ENCODE measurements at places on chromosomes 1 and 21. TPM values are rescaled to one million over a fixed set of nuclear protein-coding genes. Genes with fewer than 3 reads are reported as not detected.

DNA sequence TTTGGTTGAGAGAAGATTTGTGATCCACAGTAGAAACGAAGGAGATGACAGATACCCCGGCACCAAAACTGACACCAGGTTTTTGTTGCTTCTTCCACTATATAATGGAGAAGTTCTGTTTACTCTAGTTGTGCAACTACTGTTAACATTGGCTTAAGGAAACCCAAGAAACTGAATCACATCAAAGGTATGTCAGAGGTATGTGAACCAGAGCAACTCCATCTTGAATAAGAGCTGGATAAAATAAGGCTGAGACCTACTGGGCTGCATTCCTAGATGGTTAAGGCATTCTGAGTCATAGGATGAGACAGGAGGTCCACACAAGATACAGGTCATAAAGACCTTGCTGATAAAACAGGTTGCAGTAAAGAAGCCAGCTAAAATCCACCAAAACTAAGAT lies 173.7 kb upstream of the CAMK1G start:
- no peak overlapping the region for H3K4me3 ChIP-seq
- H3K36me3 ChIP-seq, result no peaks in the 10 kb centered on the region
- no peaks in the 10 kb centered on the region for H3K4me1 ChIP-seq

The LCE2A gene
- total RNA-seq, result not detected

GRCh38 chr1:46689897-46690296 lies 18.2 kb downstream of the TEX38 start:
- H3K27me3 ChIP-seq, result no peaks in the 10 kb centered on the region
- peaks cover 72% of the 10 kb centered on the region for H3K36me3 ChIP-seq
- 0 out of 2 replicates have a peak, but pooled peaks cover 11% of the 10 kb centered on the region for H3K4me1 ChIP-seq
- no peak for DNase-seq
- H3K4me3 ChIP-seq, result no peak overlapping the region

DNA sequence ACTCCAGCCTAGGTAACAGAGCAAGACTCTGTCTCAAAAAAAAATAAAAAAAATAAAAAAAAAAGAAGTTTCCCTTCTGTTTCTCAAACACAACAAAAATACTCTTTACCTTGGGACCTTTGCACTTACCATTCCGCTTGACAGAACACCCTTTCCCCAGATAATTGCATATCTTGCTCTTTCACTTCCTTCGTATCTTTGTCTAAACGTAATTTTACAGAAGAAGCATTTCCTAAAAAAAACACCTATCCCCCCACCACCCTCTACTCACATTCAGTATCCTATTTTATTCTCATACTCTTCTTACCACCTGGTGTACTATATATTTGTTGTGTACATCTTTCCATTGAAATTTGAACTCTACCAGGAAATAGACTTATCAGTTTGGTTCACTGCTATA lies 32.7 kb downstream of the ASH1L start:
- no peak overlapping the region for H3K4me3 ChIP-seq
- DNase-seq, result no peak
- H3K27ac ChIP-seq, result no peak overlapping the region
- no peaks in the 10 kb centered on the region for H3K27me3 ChIP-seq

DNA sequence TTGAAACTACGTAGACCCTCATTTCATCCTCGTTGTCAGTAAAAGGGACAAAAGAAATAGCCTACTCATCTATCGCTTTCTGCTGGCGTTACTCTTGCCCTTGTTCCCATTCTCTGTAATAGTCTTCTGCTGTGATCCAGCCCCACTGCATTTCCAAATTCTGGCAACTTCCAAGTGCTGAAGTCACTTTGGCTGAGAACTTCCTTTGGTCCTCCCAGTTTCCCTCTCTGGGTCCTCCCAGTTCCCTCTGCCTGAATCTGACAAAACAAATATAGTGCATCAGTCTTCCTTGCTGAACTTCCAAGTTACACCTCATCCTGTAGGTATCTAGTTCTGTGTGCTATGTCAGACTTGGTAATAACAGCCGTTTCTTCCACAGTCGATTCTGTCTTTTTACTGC lies 47.0 kb upstream of the PLA2G4A start:
- H3K4me3 ChIP-seq, result no peak overlapping the region
- no peaks in the 10 kb centered on the region for H3K27me3 ChIP-seq
- no peaks in the 10 kb centered on the region for H3K36me3 ChIP-seq
- no peak for DNase-seq
- H3K4me1 ChIP-seq, result no peaks in the 10 kb centered on the region
- H3K27ac ChIP-seq, result no peak overlapping the region

GRCh38 chr1:19414515-19415121 lies 70.7 kb downstream of the CAPZB start:
- peaks cover 41% of the 10 kb centered on the region for H3K4me1 ChIP-seq
- DNase-seq, result no peak
- no peak overlapping the region for H3K27ac ChIP-seq
- no peak overlapping the region for H3K4me3 ChIP-seq
- no peaks in the 10 kb centered on the region for H3K27me3 ChIP-seq

GRCh38 chr1:26996024-26996423 lies 2.5 kb downstream of the TRNP1 start:
- peaks cover 76% of the 10 kb centered on the region for H3K4me1 ChIP-seq
- H3K27me3 ChIP-seq, result no peaks in the 10 kb centered on the region
- peak overlapping the region; percentile 97 for H3K4me3 ChIP-seq
- H3K36me3 ChIP-seq, result 0 out of 2 replicates have a peak, but pooled peaks cover 1% of the 10 kb centered on the region
- no peak overlapping the region for H3K27ac ChIP-seq

The ERG gene
- not detected for total RNA-seq

DNA sequence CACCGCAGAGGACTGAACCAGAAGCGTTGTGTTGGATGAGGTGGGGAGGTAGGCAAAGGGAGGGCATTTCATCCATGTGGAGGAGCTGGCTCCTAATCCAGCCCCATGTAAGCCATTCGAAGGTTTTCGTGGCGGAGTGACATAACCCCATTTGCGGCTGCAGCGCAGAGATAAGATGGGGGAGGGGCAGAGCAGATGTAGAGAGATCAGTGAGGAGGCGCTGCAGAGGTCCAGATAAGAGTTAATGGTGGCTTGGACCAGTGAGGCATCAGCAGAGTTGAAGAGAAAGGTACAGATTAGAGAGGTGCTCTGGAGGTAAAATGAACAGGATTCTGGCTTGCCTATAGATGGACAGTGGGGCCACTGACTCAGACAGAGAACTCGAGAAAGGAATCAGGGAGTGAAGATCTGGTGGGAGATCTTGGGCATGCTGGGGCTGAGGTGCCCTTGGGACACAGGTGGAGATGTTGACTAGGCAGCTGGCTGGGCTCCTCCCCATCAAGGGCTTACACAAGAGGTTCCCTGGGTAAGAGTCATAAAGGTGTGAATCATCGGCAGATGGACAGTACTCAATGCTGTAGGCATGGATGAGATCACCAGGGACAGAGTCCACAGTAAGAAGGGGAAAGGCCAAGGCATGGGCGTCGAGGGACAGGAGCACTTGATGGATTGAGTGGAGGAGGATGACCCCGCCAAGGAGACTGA lies 7.8 kb upstream of the PTPRF start:
- H3K4me3 ChIP-seq, result no peak overlapping the region
- H3K4me1 ChIP-seq, result peaks cover 22% of the 10 kb centered on the region
- peak; percentile 86 for DNase-seq
- H3K27ac ChIP-seq, result no peak overlapping the region
- peaks cover 8% of the 10 kb centered on the region for H3K27me3 ChIP-seq

DNA sequence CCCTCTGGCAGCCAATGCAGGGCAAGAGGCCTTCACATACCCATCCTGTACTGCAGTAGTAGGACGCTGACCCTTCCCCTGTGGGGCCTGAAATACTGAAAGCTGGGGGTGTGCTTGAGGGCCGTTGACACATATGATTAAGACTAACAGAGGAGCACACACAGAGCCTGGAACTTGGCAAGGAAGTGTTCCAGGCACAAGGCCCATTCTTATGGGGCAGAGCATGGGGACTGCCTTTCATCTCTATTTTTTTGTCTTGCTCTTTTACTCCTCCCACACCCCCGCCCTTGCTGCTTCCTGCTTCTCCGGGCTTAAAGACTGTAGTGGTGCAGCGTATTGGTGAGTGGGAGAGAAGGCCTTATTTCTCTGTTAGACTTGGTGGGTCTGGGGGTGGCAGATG lies 137.4 kb downstream of the BACH1 start:
- H3K36me3 ChIP-seq, result no peaks in the 10 kb centered on the region
- H3K4me1 ChIP-seq, result no peaks in the 10 kb centered on the region
- H3K4me3 ChIP-seq, result no peak overlapping the region
- H3K27me3 ChIP-seq, result no peaks in the 10 kb centered on the region
- no peak for DNase-seq

DNA sequence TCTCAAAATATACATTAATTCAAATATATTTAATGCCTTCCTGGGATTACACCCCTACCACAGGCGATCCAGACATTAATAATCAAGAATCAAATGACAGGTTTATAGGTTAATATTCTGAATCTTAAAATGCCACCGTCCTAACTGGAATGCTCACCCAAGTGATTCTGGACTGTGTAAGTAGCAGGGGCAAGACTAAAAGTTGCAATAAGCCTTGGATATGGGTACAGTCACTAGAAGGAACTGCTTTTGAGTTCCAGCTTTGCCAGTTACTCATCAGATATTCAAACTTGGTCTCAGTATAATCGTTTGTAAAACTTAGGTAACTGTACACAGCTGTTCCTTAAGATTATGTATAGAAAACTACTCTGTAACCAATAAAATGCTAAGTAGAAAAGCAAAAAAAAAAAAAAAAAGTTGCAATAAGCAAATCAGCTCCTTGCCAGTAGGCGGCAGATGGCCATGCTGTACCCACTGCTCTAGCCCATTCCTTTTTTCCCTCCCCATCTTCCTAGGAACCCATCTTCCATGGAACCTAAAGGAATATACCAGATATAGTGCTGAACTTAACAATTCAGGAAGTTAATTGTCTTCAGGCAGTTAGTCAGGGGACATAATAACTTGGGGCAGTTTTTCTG lies 10.5 kb downstream of the RO60 start:
- H3K4me3 ChIP-seq, result no peak overlapping the region
- no peak overlapping the region for H3K27ac ChIP-seq
- no peaks in the 10 kb centered on the region for H3K27me3 ChIP-seq
- no peak for DNase-seq
- H3K4me1 ChIP-seq, result no peaks in the 10 kb centered on the region

- no peak overlapping the region for H3K27ac ChIP-seq
- no peaks in the 10 kb centered on the region for H3K36me3 ChIP-seq
- no peak overlapping the region for H3K4me3 ChIP-seq
- no peak for DNase-seq
Measured at GRCh38 chr1:224897529-224898327, 31.7 kb upstream of the DNAH14 start.

DNA sequence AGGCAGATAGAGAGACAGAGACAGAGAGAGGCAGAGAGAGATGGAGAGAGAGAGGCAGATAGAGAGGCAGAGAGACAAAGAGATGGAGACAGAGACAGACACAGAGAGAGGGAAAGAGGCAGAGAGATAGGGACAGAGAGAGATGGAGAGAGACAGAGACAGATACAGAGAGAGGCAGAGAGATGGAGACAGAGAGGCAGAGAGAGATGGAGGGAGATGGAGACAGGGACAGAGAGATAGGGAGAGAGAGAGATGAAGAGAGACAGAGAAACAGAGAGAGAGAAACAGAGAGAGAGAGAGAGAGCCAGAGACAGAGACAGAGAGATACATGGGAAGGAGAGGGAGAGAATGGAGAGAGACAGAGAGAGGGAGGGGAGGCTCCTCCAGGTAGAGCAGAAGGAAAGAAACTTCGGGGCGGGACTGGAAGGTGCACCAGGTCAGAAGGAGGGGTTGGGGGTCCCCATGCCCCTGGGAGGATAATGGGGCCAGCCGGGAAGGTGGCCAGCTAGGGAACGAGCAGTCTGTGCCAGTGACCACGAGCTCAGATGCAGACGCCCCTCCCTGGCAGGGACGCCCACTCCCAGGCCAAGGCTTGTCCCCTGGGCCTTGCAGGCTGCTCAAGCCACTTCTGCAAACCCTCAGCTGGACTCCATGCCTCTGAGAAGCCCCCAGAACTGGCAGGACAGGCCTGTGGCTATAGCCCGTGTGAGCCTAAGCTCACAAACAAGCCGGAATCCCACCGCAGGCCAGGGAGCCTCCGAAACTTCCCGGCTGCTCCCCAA lies 3.3 kb downstream of the FNDC10 start:
- peak overlapping the region; percentile 64 for H3K4me3 ChIP-seq
- DNase-seq, result no peak
- H3K36me3 ChIP-seq, result no peaks in the 10 kb centered on the region
- peaks cover 35% of the 10 kb centered on the region for H3K4me1 ChIP-seq
- H3K27ac ChIP-seq, result no peak overlapping the region
